ENCODE measurements at places on chromosomes 4 and X.

- DNase-seq, result no peak
Measured at GRCh38 chrX:98459669-98460068, 1576.0 kb downstream of the RPA4 start.

DNA sequence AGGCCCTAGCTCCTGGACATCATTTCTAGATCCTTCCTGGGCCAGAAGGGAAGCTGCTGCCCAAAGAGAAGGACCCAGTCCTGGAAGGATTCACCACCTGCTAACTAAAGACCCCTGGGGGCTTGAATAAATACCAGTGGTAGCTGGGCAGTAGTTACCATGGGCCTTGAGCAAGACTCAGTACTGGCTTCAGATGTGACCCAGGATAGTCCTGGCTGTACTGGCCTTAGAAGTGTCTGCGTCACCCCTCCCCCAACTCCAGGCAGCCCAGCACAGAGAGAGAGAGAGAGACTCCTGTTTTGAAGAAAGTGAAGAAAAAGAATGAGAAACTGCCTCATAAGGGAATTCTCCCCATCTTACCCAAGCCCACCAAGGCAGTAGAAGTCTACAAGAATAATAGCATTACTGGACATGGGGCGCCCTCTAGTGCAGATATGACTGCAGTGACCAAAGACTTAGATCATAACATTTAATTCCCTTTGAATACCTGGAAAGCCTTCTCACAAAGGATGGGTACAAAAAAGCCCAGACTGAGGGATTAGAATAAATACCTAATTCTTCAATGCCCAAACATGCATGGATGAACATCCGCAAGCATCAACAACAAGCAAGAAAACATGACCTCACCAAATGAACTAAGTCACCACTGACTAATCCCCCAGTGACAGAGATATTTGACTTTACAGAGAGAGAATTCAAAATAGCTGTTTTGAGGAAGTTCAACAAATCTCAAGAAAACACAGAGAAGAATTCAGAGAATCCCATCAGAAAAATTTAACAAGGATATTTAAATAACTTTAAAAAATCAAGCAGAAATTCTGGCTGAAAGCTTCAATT lies 171.8 kb downstream of the HNRNPD start:
- DNase-seq, result peak; percentile 27

GRCh38 chrX:2650865-2651264 lies 40.2 kb upstream of the CD99 start:
- no peak for DNase-seq

GRCh38 chr4:80878218-80878617 lies 152.3 kb upstream of the BMP3 start:
- DNase-seq, result no peak

- DNase-seq, result peak; percentile 44
Measured at GRCh38 chrX:39195156-39195555, 393.9 kb downstream of the MID1IP1 start.

- no peak for DNase-seq
Measured at GRCh38 chrX:13655674-13656073, 2.7 kb downstream of the TCEANC start.
